ENCODE measurements at places on chromosomes 5 and 9.

GRCh38 chr5:53151713-53152458 is 42.3 kb upstream of the MOCS2 start:
- no peaks in the 10 kb centered on the region for H3K4me1 ChIP-seq
- H3K4me3 ChIP-seq, result no peak overlapping the region
- H3K36me3 ChIP-seq, result no peaks in the 10 kb centered on the region
- H3K27me3 ChIP-seq, result no peaks in the 10 kb centered on the region
- DNase-seq, result no peak
- H3K27ac ChIP-seq, result no peak overlapping the region

- DNase-seq, result no peak
- no peak overlapping the region for H3K4me3 ChIP-seq
- H3K27me3 ChIP-seq, result no peaks in the 10 kb centered on the region
- H3K4me1 ChIP-seq, result no peaks in the 10 kb centered on the region
- no peak overlapping the region for H3K27ac ChIP-seq
- H3K36me3 ChIP-seq, result no peaks in the 10 kb centered on the region
Observed at GRCh38 chr9:124759327-124759726, 11.8 kb downstream of the NR6A1 start.

DNA sequence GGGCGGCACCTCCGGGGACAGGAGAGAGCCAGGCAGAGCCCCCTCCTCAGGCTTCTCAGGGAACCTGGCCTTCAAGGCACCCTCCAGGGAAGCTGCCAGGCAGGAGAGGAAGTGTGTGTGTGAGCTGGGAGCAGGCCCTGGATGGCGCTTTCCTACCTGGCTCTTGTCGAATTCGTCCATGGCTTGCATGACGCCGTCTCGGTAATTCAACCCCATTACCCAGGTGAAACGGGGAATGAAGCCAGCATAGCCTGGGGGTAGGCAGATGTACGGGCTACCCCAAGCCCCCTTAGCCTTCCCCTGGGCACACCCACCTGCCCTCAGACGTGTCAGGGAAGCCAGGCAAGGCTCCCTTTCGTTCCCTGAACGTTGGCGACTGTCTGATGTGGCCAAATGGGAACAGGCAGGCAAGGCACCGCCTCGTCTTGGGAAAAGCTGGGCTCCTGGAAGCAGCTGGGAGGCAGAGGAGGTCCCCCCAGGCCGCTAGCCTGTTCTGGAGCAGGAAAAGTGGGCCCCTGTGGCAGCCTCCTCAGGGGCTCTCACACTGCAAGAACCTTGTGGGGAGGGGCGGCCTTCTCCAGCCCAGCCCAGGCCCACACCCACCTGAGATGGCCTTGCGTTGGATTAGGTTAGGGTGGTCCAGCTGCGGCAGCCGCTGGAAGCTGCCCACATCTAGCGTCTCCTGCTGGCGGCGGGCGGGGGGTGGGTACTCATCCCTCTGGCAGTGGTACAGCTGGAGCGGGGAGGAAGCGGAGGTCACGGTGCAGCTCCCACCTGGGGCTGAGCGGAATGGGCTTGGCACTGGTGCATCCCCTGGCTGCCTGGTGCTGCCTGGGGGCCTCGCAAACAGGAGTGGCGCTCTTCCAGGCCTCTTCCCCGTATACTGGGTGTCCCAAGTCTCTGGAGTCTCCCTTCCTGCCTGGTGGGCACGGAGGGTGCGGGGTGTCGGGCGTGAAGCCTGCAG is 3.7 kb downstream of the TUBB4B start:
- peaks cover 12% of the 10 kb centered on the region for H3K4me1 ChIP-seq
- H3K4me3 ChIP-seq, result no peak overlapping the region
- no peak overlapping the region for H3K27ac ChIP-seq
- H3K36me3 ChIP-seq, result peaks cover 24% of the 10 kb centered on the region
- peak; percentile 69 for DNase-seq

- no peak for DNase-seq
- H3K4me1 ChIP-seq, result peaks cover 4% of the 10 kb centered on the region
- H3K27me3 ChIP-seq, result no peaks in the 10 kb centered on the region
- H3K27ac ChIP-seq, result no peak overlapping the region
- H3K4me3 ChIP-seq, result no peak overlapping the region
Observed at GRCh38 chr9:107942856-107943255, 453.3 kb upstream of the KLF4 start.

GRCh38 chr5:140978260-140978659 is 12.0 kb downstream of the PCDHAC2 start:
- DNase-seq, result no peak
- no peaks in the 10 kb centered on the region for H3K27me3 ChIP-seq
- no peak overlapping the region for H3K4me3 ChIP-seq
- H3K4me1 ChIP-seq, result no peaks in the 10 kb centered on the region
- no peaks in the 10 kb centered on the region for H3K36me3 ChIP-seq

Data from trophoblast cell (in vitro differentiated cells and primary cell).